ENCODE measurements at places on chromosomes 11 and 22.

- DNase-seq, result no peak
Observed at GRCh38 chr11:84922836-84923235, 704.3 kb downstream of the DLG2 start.

DNA sequence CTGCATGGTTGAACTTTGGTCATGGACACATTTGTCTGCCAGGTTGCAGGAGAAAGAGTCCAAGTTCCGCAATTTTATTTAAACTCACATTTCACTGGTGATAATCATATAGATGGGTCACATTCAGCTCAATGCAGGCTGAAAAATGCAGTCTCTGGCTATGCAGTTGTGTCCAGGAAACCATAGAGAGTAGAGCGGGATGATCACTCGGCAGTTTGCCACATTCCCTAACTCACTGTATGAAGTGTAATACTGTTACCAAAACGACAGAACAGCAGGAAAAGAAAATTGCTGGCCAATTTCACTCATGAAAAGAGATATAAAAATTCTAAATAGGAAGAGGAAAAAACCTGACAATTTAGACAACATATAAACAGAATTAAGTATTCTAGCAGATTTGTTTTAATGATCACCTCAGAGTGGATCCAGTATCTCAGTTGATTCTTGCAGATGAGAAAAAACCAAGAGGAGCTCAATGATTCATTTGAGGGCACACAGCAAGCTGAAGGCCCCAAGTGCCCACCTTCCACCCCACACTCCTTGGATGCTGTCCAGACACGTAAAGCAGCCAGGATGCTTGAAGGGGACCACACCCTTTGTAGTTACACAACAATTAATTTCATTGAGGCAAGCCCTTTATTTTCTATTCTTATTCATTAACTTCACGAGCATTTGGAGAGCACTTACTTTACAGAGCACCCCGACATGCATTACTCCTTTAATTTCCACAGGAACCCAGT lies 422.3 kb downstream of the SOX6 start:
- no peak for DNase-seq

GRCh38 chr11:84564180-84564866 lies 1062.8 kb downstream of the DLG2 start:
- DNase-seq, result no peak

GRCh38 chr11:71183878-71184277 lies 68.5 kb downstream of the SHANK2 start:
- DNase-seq, result no peak

- no peak for DNase-seq
Observed at GRCh38 chr11:113487622-113488021, 12.4 kb upstream of the DRD2 start.

- DNase-seq, result no peak
Observed at GRCh38 chr11:88324562-88325345, 12.8 kb downstream of the CTSC start.

DNA sequence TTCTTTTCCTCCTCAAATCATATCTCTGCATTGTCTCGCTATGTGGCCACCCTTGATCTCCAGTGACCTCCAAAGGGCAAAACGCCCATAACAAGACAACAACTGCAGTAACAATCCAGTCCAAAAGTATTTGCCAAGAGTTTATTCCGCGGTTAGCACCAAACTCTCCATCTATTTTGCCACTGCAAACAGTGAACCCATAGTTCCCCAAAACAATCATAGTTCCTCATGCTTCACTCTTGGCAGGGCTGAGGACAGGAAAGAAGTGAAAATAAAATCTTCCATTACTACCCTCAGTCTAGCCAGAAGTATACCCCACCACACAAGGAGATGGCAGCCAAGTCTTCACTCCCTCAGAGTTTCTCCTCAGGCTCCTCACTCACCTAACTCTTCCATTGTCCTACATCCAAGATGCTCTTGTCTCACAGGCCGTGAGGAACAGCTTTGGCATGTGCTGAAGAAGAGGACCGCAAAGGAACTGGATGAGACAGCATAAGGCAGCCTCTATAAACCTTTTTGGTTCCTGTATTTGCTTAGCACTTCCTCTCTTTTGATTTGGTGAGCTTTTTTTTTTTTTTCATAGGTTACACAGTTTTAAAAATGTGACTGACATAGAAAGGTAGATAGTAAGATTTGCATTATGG lies at the start of gene LPXN:
Gene LPXN, minus strand, starts transcription at position 480 of the 644 bp plus-strand sequence. Its CDS starts 84 bp downstream, at position 396.
- DNase-seq, result peak; percentile 18
